ENCODE measurements at places on chromosomes 13 and 19.

GRCh38 chr19:6610934-6611852 is 20.2 kb upstream of the CD70 start:
- DNase-seq, result peak; percentile 82

DNA sequence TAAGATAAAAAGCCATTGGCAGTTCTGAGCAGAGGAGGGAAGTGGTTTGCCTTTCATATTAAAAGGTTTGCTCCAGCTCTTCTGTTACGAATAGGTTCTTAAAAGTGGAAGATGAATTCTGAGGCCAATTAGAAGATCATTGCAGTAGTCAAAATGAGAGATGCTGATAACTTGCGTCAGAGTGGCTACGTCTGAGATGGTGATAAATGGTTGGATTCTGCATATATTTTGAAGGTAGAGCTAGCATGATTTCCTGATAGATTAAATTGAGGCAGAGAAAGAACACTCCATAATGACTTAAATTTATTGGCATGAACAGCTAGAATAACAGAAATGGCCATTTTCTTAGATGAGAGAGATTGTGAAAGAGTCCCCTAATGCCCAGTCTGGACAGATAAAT is 652.6 kb downstream of the DACH1 start:
- DNase-seq, result no peak

- no peak for DNase-seq
These were observed 13.0 kb downstream of the BRME1 start for GRCh38 chr19:13892870-13893269.

DNA sequence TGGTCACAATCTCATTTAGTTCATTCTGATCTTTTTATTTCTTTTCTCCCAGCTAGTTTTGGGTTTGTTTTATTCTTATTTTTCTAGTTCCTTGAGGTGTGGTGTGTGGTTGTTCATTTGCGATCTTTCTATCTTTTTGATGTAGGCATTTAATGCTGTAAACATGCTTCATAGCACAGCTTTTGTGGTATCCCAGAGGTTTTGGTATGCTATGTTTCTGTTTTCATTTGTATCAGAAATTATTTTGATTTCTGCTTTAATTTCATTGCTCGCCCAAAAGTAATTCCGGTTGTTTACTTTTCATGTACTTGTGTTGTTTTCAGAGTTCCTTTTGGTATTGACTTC is 12.6 kb downstream of the DNAJC3 start:
- no peak for DNase-seq

GRCh38 chr13:39336207-39336606 is 266.8 kb downstream of the LHFPL6 start:
- no peak for DNase-seq

DNA sequence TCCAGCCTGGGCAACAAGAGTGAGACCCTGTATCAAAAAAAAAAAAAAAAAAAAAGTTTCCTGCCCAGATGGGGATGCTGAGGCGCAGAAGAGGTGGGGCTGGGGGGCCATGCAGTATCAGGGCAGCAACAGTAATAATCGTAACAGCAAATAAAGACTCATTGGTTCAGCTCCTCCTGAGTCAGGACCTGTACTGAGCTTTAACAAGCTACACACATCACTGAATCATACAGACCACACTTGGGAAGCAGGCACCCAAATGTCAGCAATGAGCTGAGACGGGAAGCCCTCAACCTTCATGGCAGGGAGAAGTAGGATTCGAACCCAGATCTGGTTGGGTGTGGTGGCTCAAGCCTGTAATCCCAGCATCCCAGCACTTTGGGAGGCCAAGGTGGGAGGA is 10.6 kb upstream of the DPF1 start:
- DNase-seq, result no peak

- no peak for DNase-seq
These were observed 6.6 kb upstream of the ZDHHC20 start for GRCh38 chr13:21465710-21466160.

DNA sequence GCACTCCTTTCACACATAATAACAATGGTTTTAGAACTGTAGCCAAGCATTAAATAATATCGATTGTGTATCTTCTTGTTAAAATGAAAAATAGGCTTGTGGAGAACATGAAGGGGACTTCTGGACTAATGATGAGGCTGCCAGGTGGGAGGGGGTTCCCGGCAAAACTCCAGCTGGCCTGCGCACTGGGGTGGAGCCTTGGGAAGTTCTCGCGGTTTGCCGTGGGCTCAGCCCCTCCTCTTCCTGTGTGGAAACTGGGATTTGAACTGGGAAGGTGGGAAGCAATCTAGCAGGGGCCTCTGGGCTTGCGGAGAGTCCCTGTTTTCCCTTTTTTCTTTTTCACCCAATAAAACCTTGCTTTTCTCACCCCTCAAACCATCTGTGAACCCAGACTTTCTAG is 113.7 kb upstream of the SLITRK1 start:
- DNase-seq, result no peak

- DNase-seq, result no peak
These were observed 30.2 kb downstream of the ITM2B start for GRCh38 chr13:48263196-48263595.

GRCh38 chr13:27472941-27473340 is 22.6 kb upstream of the MTIF3 start:
- no peak for DNase-seq

DNA sequence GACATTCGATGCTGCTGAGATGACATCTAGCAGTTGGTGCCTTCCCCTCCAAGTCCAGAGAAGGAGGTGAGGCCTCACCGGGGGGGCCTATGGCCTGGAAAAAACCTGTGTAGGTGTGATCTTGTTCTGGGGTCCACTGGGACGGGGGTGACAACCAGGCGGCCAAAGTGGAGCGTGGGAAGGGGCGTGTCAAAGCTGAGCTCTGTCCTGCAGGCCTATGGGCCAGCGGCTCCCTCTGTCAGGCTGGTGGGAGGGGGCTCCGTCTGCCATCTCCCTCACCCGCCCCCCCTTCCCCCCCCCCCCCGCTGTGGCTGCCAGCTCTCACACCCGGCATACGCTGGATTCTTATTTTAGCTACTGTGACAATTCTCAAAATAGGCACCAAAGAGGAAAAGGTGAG is 56.7 kb upstream of the UQCRFS1 start:
- DNase-seq, result no peak

- no peak for DNase-seq
These were observed 703 bp upstream of the CILP2 start for GRCh38 chr19:19537075-19538048.

- peak; percentile 88 for DNase-seq
These were observed 11.0 kb upstream of the ACOD1 start for GRCh38 chr13:76937281-76937820.

DNA sequence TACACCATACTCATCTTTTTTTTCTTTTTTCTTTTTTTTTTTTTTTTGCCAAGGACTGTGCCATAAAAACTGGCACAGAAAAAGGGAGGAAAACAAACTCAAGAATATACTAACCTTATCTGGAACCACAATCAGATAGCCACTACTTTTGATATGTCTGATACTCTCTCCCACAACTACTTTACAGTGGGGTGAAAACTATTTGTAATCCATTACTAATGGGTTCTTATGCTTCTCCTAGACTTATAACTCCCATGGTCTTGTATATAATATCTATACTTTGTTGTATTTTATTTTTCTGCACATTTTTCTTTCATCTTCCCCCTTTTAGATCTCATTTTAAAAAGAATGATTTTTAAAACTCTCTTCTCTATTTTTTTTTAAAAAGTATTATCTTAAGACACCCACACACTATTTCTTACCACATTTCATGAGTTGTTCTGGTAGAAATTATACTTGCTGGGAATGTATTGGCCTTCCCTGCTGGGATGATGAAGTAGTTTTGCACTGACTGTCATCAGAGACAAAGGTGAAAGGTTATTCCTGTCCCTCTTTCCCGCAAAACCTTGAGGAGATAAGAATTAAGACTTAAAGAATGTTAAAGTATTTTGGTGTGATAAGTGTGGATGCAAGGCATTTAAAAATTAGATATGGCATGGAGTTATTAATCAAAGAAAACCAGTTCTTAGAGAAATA is 146.7 kb upstream of the KLF12 start:
- DNase-seq, result no peak

DNA sequence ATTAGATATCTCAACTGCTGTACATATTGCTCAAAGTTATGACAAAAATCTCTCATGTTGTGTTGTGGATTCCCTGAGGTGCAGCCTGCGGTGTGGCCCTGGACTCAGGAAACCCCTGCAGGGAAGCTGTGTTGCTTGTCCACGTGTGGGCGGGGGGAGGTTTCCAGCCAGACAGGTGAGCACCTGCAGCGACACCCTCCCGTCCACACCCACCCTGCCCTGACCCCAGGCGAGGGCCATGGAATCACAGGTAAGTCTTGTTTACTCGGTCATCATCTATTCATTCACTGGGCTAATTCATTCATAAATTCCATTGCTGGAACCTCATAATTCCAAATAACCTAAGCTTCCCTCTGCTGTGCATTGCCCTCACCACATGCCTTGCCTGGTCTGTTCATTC is 14.1 kb downstream of the PLPP2 start:
- DNase-seq, result no peak

DNA sequence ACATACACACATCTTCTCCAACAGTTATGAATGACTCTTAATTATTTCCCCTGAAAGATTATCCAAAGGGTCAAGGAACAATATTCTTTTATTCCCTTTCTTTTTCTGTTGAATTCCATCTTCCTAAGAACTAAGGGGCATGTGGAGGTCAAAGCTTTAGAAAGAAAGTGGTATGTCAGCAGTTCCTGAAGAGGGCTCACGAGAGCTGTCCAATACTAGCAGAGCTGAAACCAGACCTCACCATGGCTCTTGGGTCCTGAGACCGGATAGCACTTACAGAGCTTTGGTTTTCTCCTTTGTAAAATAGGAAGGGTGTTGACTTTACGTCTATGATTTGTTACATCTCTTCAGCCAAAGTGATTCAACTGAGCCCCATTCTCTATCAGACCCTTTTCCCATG is 109.8 kb upstream of the FREM2 start:
- DNase-seq, result peak; percentile 12

GRCh38 chr19:14370169-14370939 is 10.9 kb upstream of the ADGRE5 start:
- DNase-seq, result no peak

DNA sequence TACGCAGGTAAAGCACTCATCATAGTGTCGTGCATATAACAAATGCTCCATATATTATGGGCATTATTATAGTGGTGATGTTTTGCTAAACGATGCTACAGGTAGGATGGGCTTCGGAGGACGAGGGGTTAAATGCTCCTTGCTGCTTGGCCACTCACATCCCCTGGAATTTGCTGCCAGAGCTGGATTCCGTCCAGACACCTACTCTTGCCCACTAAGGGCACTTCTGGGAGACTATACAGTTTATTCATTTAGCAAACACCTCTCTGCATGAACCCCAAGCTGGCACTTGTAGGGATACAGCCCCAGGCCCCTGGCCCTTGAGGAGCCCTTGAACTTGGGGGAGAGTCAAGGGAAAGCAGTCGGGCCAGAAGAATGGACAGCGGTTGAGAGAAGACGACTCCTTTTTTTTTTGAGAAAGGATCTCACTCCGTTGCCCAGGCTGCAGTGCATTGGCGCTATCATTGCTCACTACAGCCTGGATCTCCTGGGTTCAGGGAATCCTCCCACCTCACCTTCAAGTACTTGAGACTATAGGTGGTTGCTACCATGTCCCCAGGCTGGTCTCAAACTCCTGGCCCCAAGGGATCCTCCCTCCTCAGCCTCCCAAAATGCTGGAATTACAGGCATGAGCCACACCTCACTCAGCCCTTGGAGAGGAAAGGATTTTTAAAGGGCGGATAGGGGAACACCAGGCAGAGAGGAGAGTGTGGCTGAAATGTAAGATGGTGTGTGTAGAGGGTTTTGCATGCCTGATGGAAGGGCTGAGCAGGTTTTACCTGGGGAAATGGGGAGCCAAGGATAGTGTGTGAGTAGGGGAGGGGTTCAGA is 1.1 kb upstream of the MRPL34 start:
- DNase-seq, result no peak

- DNase-seq, result peak; percentile 78
These were observed 4.9 kb upstream of the ERCC1 start for GRCh38 chr19:45428384-45429231.

DNA sequence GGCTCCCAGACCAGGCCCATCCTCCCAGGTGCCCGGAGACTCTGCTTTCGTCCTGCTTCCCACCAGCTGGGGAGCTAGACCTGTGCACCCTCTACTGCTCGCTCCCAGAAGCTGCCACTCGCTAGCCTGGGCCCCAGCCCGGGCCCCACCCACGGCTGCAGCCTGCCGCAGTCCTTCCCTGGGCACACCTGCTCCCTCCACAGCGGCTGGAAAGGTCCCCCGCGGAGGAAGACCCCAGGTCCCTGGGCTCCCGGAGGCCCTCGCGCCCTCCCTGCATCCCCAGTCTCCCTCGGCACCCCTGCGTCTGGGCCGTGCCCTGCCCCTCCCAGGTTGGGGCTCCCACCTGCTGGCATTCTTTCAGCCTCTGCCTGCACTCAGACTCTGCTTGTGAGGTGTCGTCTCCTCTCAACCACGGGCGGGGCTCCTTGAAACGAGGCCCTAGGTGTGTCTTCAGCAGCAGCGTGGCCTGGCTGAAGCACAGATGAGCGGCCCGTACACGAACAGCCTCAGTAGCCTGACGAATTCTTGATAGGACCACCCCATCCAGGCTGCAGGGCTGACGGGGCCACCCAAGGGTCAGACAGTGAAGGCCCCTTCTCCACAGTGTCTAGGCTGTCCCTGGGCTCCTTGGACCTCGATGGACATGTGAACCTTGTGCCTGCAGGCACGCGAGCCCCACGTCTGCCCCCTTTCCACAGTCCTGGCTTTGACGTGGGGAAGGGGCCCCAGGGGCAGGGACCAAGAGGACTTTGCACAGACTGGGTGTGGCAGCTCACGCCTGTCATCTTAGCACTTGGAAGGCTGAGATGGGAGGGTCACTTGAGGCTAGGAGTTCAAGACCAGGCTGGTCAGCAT is 27.9 kb downstream of the DOT1L start:
- DNase-seq, result no peak

DNA sequence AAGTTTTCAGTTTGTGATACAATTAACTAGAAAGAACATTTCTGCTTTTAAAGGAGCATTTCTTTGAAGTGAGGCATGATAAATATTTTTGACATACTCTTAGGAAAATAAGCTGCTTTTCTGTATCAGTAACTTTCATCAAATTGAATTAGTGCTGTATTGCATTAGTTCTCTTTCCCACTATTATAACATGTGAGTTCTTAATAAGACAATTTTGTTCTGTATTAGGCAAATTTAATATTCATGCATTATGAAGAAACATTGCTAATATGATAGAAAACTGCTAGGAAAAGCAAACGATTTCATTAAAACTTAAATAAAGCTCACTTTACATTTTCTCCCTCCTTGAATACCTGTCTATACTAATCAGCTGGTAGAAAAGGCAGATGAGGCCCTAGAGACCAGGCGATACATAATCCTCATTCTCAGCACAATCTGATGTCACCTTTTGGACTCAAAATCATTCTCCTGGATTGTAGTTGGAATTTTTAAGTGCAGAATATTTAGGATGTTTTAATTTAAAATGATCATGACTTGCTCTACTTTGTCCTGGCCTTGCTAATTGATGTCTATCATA is 1636.8 kb downstream of the PCDH9 start:
- no peak for DNase-seq

GRCh38 chr13:35961002-35961401 is 170.2 kb downstream of the DCLK1 start:
- no peak for DNase-seq

- DNase-seq, result no peak
These were observed 11.2 kb upstream of the ZNF681 start for GRCh38 chr19:23769691-23770468.

- no peak for DNase-seq
These were observed 592.5 kb downstream of the KCTD12 start for GRCh38 chr13:76293751-76294150.

Measured in tongue (tissue), 3 donors.